ENCODE measurements at places on chromosomes 3 and 15. TPM values are rescaled to one million over a fixed set of nuclear protein-coding genes. Genes with fewer than 3 reads are reported as not detected.

Gene RTP1
- total RNA-seq = not detected

Gene CLEC3B
- not detected for total RNA-seq

Gene THAP10
- 5.0 TPM for total RNA-seq

Gene C3orf85
- total RNA-seq = not detected

Gene STX19
- total RNA-seq = not detected

Gene NFKBIZ
- 7.6 TPM for total RNA-seq

Gene PPP1R14D
- total RNA-seq = not detected

Gene CDHR4
- total RNA-seq = 0.21 TPM

Gene MST1R
- total RNA-seq = 5.4 TPM

Gene ATP10A
- total RNA-seq = 10.1 TPM

Gene SCG5
- 2.0 TPM for total RNA-seq

Gene ENTPD3
- total RNA-seq = 0.05 TPM

Gene DNAJA4
- not detected for total RNA-seq

Gene ECE2
- not detected for total RNA-seq

Gene CYFIP1
- total RNA-seq = 83.2 TPM

Gene THRB
- 1.4 TPM for total RNA-seq

Gene RCN2
- total RNA-seq = 71.6 TPM

Gene ACKR2
- not detected for total RNA-seq

Gene GPR62
- not detected for total RNA-seq

Gene GOLGA6L1
- total RNA-seq = not detected

Gene MYZAP
- 1.0 TPM for total RNA-seq

Gene MORC1
- total RNA-seq = not detected

All from A549 treated with GW870086 at 1 μM for 4 hours (cell line).